ENCODE measurements at places on chromosomes 2 and 18.

DNA sequence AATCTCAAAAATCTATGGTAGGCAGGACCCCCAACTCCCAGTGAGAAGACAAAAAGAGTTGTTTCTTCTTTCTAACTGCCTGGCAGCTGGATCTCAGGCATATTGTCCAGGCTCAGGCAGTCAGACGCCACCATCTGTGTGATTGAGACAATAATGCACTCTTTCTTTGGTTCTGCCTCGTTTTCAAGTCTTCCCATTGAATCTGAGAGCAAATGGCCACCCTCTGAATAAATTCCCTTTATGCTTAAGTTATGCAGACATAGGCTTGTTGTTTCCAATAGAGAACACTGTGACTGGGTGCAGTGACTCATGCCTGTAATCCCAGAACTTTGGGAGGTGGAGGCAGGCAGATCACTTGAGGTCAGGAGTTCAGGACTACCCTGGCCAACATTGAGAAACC, 15.3 kb upstream of the CD207 start:
- no peak for DNase-seq

DNA sequence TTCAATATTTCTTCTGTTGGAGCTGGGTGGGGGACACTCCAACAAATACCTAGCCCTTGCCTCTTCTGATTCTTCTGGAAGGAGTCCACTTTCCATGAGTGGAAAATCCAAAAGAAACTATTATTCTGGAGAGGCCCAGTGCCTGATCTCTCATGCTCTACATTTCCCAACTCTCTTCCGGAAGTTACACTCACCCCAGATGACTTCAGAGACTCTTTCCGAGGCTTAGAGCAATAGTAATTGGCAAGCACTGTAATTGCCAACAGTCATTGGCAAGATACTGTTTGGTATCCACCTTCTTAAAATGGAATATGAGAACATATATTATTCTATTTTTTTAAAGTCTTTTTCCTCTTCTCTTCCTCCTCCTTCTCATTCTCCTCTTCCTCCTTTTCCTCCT, 60.5 kb upstream of the CYRIA start:
- no peak for DNase-seq

DNA sequence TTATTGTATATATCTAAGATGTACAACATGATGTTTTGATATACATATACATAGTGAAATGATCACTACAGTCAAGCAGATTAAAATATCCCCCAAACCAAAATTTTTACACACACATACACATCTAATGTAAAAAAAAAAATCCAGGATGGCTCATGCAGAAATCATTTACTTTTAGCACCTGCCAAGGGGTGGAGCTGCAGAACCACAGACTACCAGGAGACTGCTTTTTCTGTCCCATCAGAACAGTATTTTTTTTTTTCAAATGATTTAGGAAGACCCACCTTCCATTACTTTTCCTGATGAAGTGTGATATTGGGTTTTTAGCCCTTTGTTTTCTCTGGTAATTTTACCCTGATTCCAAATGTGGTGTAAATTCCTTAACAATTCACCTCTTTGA, 61.9 kb downstream of the AQP4 start:
- no peak for DNase-seq

- no peak for DNase-seq
Observed at GRCh38 chr18:50956116-50956515, 11.7 kb upstream of the ELAC1 start.

Measured in CMK (cell line).